ENCODE measurements at places on chromosomes 5 and 9. TPM values are rescaled to one million over a fixed set of nuclear protein-coding genes. Genes with fewer than 3 reads are reported as not detected.

Gene TMEM174
- total RNA-seq, result not detected

Gene IL13
- not detected for total RNA-seq

Gene DNAJC25
- 8.7 TPM for total RNA-seq

GRCh38 chr9:69603656-69604055 lies 68.5 kb downstream of the APBA1 start:
- DNase-seq, result no peak

GRCh38 chr9:93654351-93654961 lies 78.1 kb downstream of the PHF2 start:
- no peak for DNase-seq

GRCh38 chr5:44499381-44499780 lies 110.2 kb upstream of the FGF10 start:
- no peak for DNase-seq

- no peak for DNase-seq
Measured at GRCh38 chr5:144206141-144206540, 35.5 kb downstream of the KCTD16 start.

DNA sequence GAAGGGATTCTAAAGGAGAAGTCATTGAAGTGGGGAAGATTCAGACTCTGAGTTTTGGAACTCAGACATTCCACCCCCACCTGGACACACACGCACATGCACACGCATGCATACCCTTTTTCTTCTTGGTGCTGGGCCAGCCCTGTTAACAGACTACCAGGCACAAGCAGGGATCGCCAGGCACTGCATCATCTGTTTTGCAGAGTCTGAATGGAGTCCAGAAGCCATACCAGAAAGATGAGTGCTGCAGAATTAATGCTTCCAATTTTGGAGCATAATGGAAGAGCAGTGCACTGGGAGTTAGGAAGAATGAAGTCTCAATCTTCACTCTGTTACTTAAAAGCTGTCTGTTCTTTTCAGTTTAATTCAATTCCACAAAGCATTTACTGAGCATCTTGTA lies 95.5 kb downstream of the PDE8B start:
- no peak for DNase-seq

DNA sequence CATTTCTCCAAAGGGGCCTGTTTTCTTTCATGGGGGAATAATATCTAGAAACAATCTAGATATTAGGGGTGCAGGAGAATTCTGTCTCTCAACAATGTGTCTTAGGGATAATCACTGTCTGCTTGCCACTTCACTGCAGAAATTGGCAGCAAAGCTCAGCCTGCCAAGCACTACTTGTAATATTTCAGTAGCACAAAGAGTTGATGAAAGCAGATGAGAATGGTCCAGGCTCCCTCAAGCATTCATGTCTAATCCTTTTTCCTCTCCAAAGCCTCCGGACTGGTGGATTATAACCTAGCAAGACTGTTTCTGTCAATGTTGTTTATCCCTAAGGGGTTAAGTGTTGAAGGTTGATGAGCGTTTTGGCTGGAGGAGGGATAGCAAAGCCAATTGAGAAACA lies 13.3 kb upstream of the MPDZ start:
- no peak for DNase-seq

DNA sequence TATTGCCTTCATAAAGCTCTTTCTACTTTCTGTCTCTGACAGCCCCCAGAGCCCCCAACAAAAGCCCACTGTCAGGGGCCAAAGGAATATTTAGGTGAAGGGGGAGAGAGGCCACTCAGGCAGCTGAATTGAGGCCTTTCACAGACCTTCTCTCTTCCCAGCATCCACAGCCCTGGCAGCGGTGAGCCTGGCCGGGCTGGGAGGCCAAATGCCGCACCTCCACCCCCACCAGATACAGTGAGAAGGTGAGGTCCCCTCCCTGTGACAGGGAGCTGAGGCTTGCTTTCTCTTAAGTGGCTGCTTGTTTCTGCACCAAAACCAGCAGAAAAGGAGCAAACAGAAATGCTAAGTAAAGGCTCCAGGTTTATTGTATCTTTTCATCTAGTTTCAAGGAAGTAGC lies 168.1 kb downstream of the ROR2 start:
- DNase-seq, result no peak

GRCh38 chr9:132789719-132790118 lies 88.4 kb downstream of the AK8 start:
- no peak for DNase-seq

GRCh38 chr5:149605998-149606724 lies 24.9 kb downstream of the ARHGEF37 start:
- DNase-seq, result no peak

GRCh38 chr5:174925586-174925985 lies 201.2 kb downstream of the MSX2 start:
- DNase-seq, result no peak

- DNase-seq, result no peak
Measured at GRCh38 chr9:28092981-28093936, 520.0 kb upstream of the C9orf72 start.

- no peak for DNase-seq
Measured at GRCh38 chr9:110579862-110580219, 300 bp upstream of the SVEP1 start.

GRCh38 chr5:148978370-148979082 lies 84.3 kb downstream of the SH3TC2 start:
- DNase-seq, result no peak

DNA sequence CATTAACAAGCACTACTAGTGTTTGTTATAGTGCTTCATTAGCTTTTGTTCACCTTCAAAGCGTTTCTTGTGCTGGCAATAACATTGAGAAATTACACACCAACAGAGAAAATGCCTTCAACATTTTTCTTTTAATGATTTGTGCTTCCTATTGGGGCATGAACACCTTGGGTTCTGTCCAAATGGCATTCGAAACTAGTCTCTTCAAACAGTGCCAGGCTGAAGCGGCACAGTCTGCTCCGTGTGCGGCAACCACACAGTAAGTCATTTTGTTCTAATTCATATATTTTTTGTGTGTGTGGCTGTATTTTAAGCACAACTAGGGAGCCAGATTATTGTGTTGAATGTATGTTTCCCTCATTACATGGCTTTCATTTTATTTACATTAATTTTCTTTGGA lies 414.7 kb upstream of the SGCD start:
- no peak for DNase-seq
